Activated naive CD8-positive, alpha-beta T cell treated with anti-CD3 and anti-CD28 coated beads, Interleukin-2, amount 10 ng/mL, durations not matched to agents 7 days and 5 days (primary cell): ENCODE measurements at places on chromosomes 2 and 18. TPM values are rescaled to one million over a fixed set of nuclear protein-coding genes. Genes with fewer than 3 reads are reported as not detected.

GRCh38 chr2:207530160-207531031 lies 634 bp downstream of the CREB1 start:
- peak; percentile 74 for DNase-seq

Gene GAREM1
- total RNA-seq, result not detected

Gene SLC40A1
- 4.6 TPM for total RNA-seq

DNA sequence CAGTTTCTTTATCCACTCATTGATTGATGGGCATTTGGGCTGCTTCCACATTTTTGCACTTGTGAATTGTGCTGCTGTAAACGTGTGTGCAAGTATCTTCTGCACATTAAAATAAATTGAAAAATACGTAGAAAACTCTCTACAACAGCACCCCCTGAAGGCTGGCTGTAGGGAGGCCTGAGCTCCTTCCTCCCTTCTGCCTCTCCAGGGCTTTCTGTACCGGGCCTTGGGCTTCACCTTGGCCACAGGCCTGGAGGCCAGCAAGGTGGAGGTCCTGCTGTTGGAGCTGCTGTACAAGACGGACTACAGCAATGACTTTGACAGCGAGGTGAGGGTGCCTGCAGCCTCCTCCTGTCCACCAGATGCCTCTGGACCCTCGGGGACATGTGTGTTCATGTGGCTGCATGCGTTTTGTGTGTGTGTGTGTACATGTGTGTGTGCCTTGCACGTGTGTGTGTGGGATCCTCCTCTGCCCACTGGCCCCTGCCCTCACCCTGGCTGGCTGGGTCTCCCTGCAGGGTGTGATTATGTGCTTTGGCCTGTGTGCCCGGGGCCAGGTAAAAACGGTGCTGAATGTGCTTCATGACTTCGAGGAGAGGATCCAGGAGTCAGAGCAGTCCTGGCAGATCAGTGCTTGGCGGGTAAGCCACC lies 29.2 kb downstream of the MROH2A start:
- DNase-seq, result no peak

- DNase-seq, result no peak
Measured at GRCh38 chr2:181393472-181393871, 63.7 kb upstream of the ITGA4 start.

GRCh38 chr18:808086-808485 lies 4.0 kb downstream of the YES1 start:
- no peak for DNase-seq

GRCh38 chr2:159399716-159400415 lies 113.4 kb upstream of the WDSUB1 start:
- no peak for DNase-seq

- no peak for DNase-seq
Measured at GRCh38 chr18:2958819-2959298, 54.1 kb downstream of the LPIN2 start.

Gene CNGA3
- total RNA-seq, result not detected
